ENCODE measurements at places on chromosomes 4 and X.
A peak's percentile ranks its signal among the peaks of the same experiment; 100 is the strongest.

- DNase-seq: peak; percentile 20
These were observed 29.4 kb upstream of the KLHL2 start for GRCh38 chr4:165177725-165178666.

DNA sequence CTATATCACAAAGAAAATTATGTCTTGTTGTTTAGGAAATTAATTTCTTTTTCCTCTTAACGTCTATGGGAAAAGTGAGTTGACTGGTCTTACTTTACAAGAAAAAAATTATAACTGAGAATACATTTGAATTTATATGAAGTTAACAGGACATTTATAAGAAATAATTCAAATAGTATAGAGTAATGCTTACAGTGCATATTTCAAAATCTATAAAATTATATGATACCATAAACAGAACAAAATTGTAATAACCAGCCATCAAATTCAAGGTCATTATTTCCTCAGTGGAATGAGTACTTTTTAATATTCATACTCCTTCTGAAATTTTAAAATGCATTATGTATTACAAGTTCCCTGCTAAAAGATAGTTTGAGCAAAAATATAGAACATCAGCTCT lies 884.5 kb downstream of the TECRL start:
- DNase-seq: no peak

GRCh38 chr4:108777388-108777787 lies 14.5 kb upstream of the ETNPPL start:
- DNase-seq: no peak

DNA sequence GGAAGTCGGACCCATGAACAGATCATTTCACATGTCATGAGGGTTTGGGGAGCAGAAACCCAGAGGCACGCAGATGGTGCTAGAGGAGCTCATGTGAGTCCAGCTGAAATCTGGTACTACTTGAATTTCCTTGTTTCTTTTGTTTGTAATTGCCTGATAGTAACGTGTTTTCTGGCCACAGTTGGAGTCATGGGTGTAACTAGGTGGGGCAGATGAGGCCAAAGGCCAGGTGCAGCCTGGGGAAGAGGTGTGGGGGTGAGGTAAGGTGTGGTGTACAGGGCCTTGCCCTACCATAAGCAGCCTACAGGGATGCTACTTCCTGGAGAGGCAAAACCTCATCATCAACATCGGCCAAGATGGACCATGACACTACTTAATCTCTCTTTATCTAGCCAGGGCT lies 271.4 kb downstream of the PTTG2 start:
- DNase-seq: no peak

DNA sequence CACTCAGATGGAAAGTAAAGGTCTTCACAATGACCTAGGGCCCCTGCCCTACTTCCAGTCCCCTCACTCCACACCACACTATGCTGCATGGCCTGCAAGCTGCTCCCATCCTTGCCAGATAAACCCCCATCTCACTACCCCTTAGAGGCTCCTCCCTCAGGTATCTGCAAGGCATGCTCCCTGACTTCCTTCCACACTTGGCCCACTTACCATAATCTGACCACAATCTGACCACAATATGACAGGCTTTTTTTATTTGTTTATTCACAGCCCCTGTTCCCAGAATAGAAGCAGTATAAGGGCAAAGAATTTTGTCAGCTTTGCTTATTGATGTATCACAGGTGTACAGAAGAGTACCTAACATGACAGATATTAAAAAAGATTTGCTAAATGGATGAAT lies 124.7 kb downstream of the CAMK2D start:
- no peak for DNase-seq

DNA sequence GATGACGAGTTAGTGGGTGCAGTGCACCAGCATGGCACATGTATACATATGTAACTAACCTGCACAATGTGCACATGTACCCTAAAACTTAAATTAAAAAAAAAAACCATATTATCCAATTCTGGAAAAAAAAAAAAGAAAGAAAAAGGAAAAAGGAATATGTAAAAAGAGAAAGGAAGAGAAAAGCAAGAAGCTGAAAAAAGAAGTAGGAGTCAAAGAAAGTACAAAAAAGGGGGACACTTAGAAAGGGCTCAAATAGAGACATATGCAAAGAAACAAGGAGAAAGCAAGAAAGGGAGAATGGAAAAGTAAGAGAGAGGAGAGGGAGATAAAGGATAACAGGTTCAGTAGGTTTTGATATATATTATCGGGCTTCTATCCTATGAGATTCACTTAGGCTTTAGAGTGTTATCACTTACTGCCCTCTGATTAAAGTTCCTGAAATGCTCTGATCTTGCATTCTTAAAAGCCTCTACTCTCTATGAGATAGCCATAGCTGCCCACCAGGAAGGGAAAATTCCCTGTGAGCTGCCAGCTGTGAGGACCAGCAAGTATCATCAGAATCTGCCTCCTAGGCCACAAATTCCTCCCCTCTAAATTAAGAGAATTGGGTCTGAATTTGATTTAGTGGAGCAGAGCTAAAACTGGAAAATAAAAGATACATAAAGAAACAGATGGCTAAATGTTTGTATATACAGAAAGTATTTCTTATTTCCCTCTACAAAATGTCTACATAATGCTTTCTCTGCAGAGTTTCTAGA lies 95.2 kb downstream of the AMMECR1 start:
- DNase-seq: no peak

DNA sequence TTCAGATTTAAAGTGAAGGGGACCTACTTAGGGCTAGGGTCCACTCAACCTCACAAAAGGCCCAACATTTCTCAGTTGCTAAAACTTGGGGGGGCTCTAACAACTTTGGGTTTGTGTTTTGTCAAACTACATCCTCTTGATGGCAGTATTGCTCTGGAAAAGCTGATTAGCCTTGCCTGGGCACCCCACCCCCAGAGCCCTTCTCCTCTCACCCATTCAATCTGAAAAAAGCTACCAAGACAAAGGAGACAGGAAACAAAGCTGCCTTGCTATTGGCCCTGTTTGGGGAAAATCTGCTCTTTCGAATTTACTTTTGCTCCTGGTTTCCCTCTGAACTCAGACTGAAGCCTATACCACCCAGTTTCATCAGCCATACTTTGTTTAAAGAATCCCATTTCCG lies 195.2 kb upstream of the STK26 start:
- peak; percentile 34 for DNase-seq

- peak; percentile 48 for DNase-seq
These were observed 264.6 kb upstream of the RASGEF1B start for GRCh38 chr4:81736324-81736723.

DNA sequence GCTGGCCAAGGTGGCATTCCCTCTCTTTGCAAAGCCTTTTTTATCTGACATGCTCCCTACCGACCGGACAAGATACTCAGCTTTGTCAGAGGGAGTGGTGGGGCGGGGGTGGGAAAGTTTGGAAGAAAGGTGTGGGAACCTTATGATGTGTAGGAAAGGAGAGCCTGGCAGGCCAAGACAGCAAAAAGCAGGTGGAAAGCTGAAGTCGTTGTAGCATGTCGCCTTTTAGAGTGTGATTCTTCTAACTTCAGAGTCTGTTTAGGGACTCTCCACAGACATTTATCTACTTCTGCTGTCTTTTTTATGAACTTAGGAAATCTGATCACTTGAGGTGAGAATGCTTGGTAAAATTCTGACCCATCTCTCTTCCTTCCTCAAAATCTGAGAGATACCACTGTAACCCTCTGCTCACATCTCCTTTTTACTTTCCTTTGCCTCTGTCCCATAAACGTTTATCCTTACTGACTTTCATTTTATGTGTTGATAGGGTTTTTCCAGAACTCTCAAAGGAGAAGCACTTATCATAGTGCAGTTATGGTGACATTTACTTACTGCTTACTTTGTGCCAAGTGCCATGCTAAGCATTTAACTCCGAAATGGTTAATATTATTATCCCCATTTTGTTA lies 8.2 kb upstream of the RUFY3 start:
- peak; percentile 71 for DNase-seq

DNA sequence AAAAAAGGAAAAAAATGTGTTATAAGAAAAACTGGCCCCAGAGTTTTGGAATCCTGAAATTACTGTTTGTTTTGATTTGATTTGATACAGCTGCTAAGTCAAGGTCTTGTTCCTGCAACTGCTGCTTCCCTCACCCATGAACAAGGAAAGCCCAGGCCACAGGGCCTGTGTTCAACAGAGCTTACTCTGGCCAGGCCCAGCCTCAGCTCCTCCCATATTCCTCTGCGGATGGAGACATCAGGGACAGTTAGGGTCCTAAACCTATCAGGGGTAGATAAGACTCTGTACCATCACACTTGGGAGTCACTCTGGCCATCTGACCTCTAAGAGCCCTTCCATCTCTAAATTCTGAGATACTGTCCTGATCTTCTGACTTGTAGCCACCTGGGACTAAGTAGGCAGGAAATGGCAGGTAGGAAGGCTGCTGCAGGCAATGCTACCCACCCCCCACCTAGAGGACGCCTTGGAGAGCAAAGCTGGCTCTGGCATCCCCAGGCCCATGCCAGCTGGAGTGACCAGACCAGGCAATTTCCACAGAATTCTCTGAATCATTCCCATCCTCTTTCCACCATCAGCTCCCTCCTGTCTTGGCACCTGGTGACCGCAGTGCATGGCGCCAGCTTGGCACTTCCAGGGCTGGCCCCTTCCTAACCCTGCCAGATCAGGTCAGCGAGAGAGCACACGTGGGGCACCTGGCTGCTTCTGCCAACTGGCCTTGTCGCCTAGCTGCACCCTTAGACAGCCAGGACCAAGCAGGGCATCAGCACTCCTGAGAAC lies 58.0 kb upstream of the TMEM33 start:
- no peak for DNase-seq

DNA sequence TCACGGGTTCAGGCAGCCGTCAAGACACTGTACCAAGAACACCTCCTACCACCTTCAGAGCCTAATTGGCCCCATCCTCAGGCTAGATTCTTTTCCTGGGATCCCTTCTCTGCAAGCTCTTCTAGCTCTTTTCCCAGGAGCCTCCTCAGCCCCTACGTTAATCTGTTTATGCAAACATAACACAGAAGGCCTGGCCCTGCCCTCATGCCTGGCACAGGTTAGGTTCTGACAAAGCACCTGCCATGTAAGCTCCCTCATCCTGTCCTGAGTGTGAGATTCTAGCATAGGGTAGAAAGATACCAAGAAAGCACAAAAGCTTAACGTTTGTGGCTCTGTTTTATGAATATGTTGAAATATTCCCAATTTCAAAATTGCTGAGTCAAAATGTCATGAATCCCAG lies 93.6 kb downstream of the IRF2 start:
- no peak for DNase-seq

DNA sequence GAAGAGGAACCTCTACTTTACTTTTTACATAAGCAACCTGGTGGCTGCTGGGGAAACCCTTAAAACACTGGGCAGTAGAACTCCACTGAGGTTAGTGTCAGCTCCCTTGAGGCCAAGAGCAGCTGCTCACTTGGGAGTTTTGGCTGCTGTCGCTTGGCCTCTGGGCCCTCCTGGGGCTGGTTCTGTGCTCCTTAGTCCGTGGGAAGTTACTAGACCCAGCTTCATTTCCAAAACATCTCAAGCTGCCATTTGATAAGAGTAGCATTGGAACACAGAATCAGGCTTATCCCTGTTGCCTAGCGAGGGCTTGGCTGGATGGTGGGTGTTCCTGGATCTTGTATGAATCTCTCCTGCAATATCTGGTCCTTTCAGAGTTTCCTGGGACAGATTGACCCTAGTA lies 26.1 kb downstream of the RNF4 start:
- no peak for DNase-seq

DNA sequence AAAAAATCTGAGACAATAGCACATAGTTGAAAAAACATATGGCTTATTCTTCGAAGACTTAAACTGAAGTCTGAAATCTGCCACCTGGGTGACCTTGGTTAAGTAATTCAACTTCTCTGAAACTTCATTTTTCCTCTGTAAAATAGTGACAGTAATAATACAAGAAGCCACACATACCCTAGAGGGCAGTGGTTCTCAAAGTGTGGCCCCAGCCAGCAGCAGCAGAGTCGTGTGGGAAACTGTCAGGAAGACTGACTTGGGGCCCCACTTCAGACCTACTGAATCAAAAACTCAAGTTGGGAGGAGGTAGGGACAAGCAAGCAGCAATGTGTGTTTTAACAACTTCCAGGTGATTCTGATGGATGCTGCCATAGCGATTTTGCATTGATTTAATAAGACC lies 249.9 kb downstream of the HNRNPD start:
- peak; percentile 14 for DNase-seq

DNA sequence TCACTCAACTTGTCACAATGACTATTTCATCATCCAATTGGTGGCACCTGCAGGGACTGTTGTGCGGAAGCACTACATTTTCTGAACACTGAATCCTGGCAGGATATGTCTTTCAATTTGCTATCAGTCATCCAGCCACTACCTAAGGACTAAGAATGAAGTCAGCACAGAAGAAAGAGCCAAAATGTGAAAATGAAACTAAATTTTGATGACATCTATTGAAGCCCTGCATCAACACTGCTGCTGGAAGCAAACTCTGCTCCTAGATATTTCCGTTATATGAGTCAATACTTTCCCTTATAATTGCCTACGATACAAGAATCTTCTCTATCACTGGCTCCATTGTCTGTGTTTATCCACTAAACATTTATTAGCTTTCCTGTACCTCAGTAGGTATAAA lies 917.9 kb downstream of the RAPGEF2 start:
- DNase-seq: no peak

DNA sequence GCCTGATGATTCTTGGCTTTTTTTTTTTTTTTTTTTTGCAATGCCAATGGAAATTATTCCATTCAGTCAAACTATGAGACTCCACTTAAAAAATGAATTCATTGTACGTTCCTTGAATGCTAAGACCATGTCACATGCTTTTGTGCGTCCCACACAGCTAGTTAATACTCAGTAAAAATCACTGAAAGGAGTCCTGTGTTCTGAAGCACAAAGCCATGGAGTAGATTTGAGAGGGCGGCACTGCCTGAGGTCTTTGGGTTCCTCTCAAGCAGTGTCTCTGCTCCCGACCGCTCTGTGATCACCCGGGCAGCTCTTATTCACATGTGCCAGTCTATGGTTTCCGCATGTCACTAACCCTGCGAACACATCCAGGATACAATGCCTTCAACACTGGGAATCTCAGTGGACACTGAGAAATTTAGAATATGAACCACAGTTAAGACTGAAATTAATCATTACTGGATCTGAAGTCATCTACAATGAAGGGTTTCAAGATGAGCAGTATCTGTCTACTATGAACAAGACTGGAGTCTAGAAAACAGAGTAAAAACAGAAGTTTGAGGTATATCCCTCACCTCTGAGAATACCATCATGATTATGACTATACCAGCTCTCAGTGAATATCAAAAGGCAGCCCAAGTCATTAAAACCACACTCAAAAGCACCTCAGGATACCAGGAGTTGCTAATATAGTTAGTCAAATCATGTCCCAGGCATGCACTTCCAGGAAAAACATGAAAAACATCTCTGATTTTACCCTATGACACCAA lies 193.0 kb downstream of the MGST2 start:
- no peak for DNase-seq

DNA sequence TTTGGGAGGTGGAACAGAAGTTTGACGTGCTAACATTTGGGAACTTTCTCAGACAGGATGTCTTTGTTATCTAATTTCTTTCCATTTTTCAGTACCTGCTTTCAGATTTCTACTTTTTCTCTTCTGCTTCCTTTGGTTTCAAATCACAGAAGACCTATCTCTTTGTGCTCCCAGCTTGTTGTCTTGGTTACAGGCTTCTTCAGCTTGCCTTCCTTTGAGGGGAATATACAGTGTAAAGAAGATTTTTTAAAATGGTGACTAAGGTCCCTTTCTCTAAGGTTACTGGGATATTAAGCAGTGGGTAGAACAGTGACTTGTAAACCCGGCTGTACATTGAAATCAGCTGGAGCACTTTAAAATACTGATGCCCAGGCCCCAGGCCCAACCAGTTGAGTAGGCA lies 48.0 kb downstream of the TMEM164 start:
- DNase-seq: no peak

Data from suppressor macrophage (primary cell).